HT-29 (cell line): ENCODE measurements at places on chromosomes 2 and 18. TPM values are rescaled to one million over a fixed set of nuclear protein-coding genes. Genes with fewer than 3 reads are reported as not detected.

ZNF892 gene
- total RNA-seq, result not detected in 2 replicates

GRCh38 chr2:109427661-109428091 is 186.1 kb downstream of the SEPTIN10 start:
- no peak for DNase-seq

CNGA3 gene
- not detected in 2 replicates for total RNA-seq

DNA sequence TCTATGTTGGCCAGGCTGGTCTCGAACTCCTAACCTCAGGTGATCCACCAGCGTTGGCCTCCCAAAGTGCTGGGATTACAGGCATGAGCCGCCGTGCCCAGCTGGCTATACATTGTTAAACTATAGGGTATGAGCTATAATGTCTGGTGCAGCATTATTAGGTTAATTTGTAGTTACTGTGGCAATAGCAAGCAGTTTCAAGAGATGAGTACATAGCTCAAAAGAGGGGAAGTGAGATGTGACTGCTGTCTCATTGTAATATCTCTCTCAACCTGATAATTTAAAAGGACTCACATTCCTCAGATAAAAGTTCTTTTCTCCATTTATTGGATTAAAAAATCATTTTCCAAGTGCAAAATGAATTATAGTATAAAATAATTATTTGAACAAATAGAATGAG is 116.4 kb downstream of the INO80D start:
- no peak for DNase-seq

GRCh38 chr18:111306-112014 is 46.9 kb upstream of the USP14 start:
- peak; percentile 89 for DNase-seq

- DNase-seq, result no peak
Observed at GRCh38 chr2:37637985-37638384, 33.5 kb downstream of the CDC42EP3 start.

- DNase-seq, result no peak
Observed at GRCh38 chr18:48191494-48191893, 217.7 kb downstream of the ZBTB7C start.

UGT1A5 gene
- total RNA-seq, result 3.1 and 3.5 TPM in 2 replicates

- DNase-seq, result no peak
Observed at GRCh38 chr2:64186699-64187605, 42.7 kb upstream of the PELI1 start.

- peak; percentile 94 for DNase-seq
Observed at GRCh38 chr18:10560452-10561045, 34.7 kb downstream of the NAPG start.

- no peak for DNase-seq
Observed at GRCh38 chr2:201004370-201004769, 40.9 kb upstream of the ORC2 start.

DNA sequence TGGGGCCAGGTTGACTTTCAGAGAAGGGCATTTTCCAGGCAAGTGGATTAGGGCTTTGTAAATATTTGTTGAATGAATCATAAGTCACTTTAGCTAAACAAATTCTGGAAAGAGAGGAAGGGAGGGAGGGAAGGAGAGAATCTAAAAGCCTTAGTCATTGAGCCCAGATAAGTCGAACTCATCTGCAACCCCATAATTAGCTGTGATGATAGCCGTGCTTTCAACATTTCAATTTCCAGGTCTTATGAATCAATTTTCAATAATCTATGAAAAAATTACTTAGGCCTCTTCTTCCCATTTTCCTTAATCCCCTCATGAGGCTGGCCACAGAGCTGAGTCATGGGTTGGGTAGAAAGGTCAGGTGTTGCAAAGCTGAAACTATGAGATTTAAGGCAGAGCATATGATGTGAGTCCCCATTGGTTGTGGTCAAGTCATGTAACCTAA is 111.9 kb upstream of the MAPRE2 start:
- peak; percentile 58 for DNase-seq

DNA sequence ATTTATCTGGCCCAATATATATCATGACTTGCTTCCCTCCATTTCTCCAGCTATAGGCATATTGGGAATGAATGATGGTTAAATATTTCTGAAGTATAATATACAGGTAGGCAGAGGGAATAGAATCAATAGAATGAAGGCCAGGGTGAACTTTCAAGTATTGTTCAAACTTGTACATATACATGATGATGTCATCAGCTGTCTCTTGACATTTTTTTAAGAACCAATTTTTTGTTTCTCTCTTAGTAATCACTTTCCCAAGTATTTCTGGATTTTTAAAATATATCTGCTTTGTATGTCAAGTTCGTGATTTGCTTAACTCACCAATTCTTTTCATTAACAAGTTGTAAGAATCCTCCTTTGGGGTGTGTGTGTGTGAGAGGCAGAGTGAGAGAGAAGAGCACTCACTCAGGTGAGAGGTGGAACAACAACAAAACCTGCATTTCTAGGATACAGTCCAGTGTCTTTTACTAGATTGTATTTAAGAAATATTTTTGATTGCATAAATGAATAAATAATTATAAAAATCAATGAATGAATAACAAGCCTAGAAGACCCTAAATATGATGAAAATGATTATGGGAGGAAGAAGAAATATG is 1239.1 kb downstream of the LRP1B start:
- no peak for DNase-seq

DNA sequence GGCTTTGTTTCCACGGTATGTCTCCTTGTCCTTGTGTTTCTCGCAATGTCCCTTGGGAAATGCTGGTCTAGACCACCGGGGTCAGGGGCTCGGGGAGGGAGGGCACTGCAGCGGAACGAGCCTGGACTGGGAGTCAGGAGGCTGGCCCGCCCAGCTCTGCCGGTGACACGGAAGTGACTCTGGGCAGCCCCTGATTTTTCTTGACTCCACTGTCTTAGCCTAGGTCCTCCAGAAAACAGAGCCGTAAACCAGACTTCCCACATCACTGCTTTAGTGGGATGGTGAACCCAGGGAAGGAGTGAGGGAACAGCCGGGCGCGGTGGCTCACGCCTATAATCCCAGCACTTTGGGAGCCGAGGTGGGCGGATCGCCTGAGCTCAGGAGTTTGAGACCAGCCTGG is 144.2 kb downstream of the ASB1 start:
- no peak for DNase-seq

NCKAP1 gene
- total RNA-seq, result 43.2 and 45.7 TPM in 2 replicates

- no peak for DNase-seq
Observed at GRCh38 chr2:134845719-134846118, 7.3 kb downstream of the ACMSD start.

DNA sequence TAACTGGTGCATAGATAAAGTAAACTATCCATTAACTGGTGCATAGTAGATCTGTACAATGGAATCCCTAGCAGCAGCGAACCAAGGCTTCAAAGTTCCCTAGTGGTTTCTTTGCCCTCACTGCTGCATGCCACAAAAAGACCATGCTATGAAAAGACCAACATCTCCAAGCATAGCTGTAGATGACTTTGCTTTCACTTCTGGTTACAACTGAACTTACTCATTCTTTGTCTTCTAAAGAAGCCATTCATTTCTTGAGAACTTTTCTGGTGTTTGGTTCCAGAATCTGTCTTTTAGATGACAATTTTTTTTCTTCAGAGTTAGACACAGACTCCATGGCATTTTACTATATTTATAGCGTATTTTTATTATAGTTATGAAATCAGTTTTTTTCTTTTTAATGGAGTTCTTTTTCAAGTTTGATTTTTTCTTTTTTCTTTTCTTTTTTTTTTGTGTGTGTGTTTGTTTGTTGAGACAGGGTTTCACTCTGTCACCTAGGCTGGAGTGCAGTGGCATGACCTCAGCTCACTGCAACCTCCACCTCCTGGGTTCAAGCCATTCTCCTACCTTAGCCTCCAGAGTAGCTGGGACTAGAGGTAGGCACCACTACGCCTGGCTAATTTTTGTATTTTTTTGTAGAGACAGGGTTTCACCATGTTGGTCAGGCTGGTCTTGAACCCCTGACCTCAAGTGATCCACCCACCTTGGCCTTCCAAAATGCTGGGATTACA is 63.6 kb downstream of the SLC35F5 start:
- no peak for DNase-seq

SCN9A gene
- 0.38 and 0.52 TPM in 2 replicates for total RNA-seq

GRCh38 chr2:42092084-42092996 is 44.5 kb downstream of the PKDCC start:
- peak; percentile 85 for DNase-seq

GRCh38 chr2:198973181-198973580 is 484.6 kb downstream of the SATB2 start:
- DNase-seq, result no peak

DNA sequence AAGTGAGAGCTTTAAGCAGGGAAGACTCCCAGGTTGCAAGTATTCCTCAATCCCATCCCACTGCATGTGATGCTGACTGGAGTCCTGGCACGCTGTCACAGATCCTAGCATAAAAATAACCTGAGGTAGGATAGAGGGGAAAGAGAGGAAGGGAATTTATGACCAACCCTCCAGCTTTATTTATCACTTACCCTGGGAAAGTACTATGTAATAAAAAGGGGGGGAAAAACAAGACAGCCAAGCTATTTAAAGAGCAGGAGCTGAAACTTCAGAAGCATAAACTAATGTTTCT is 122.2 kb downstream of the SLC8A1 start:
- no peak for DNase-seq

GRCh38 chr2:20050646-20051531 is 539 bp downstream of the LAPTM4A start:
- peak; percentile 76 for DNase-seq

GRCh38 chr2:240997856-240998705 is at the start of gene SNED1:
Gene SNED1 (plus strand): TSS chr2:240998618. CDS start chr2:240998838, 220 bp downstream.
- peak; percentile 58 for DNase-seq

MAPK4 gene
- not detected in 2 replicates for total RNA-seq

- no peak for DNase-seq
Observed at GRCh38 chr2:102310964-102311640, at the start of gene IL1RL1. Gene IL1RL1 (plus strand): TSS chr2:102311563. CDS start chr2:102338265, 26,702 bp downstream.

DNA sequence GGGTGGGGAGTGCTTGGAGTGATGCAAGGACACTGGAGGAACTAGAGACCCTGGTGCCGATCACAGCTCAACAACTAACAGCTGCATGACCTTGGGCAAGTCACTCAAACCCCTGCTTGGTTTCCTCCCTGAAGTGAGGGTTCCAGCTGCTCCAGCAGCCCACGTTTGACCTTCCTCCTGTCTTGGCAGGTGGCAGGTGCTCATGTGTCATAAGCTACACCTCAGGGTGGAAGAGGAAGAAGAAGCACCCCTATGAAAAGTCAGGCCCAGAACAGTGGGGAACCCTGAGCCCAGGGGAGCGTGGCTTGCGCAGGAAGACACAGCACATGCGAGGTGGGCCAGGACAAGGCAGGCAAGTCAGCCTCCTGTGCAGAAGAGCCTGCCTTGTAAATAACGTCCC is 42.4 kb downstream of the MRPL35 start:
- DNase-seq, result no peak

DNA sequence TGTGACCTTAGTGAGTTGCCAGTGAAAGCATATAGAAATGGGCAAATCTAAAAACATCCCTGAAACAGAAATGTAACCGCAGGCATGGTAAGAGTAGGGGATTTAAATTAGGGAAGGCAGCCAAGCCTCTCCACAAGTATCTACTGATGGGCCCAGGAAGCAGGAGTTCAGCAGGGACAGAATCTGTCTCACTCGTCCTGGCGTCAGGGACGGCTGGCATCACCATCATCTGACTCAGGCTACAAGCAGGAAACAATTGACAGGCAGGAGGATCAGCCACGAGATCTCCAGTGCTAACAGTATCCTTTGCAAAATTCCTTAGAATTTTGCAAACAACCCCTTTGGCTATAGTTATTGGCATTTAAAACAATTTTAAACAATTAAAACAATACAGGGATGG is 61.3 kb downstream of the SMAD4 start:
- DNase-seq, result no peak

GRCh38 chr2:219679041-219679440 is 51.6 kb downstream of the SLC4A3 start:
- DNase-seq, result no peak

GRCh38 chr2:234949762-234950434 is 1.9 kb upstream of the SH3BP4 start:
- DNase-seq, result no peak

- no peak for DNase-seq
Observed at GRCh38 chr18:44680273-44681075, at the start of gene SETBP1. Gene SETBP1 (plus strand): TSS chr18:44680888. CDS start chr18:44701347, 20,459 bp downstream.

SLC8A1 gene
- total RNA-seq, result 0.10 and 0.16 TPM in 2 replicates

- no peak for DNase-seq
Observed at GRCh38 chr2:28135799-28136198, 245.3 kb downstream of the BABAM2 start.

DNA sequence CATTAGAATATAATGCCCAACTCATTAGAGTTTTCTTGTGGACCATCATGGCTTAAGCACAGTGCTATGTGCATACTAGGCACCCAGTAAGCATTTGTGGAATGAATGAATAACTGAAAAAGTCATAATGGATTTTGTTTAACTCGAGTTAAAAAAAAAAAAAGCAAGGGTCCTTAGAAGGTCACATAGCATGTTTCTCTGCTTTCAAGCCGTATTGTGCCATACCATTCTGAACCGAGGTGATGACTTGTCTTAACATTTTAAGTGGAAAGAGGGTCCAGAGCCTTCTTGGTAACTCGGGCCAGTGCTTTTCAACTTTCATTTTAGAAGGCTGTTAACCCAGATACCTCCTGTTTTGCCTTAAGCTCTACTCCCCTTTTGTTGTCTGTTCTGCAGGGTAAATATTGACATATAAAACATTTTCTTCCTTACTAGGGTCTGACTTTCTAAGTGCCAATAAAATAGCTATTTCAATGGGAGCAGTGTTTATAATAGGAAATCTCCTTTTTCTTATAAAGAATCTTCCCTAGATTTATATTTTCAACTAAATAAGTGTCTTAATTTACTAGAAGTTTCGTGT is 787 bp upstream of the ADGRF3 start:
- DNase-seq, result no peak
